Activated CD4-positive, CD25-positive, alpha-beta regulatory T cell (primary cell): ENCODE measurements at places on chromosomes 5 and 9.

DNA sequence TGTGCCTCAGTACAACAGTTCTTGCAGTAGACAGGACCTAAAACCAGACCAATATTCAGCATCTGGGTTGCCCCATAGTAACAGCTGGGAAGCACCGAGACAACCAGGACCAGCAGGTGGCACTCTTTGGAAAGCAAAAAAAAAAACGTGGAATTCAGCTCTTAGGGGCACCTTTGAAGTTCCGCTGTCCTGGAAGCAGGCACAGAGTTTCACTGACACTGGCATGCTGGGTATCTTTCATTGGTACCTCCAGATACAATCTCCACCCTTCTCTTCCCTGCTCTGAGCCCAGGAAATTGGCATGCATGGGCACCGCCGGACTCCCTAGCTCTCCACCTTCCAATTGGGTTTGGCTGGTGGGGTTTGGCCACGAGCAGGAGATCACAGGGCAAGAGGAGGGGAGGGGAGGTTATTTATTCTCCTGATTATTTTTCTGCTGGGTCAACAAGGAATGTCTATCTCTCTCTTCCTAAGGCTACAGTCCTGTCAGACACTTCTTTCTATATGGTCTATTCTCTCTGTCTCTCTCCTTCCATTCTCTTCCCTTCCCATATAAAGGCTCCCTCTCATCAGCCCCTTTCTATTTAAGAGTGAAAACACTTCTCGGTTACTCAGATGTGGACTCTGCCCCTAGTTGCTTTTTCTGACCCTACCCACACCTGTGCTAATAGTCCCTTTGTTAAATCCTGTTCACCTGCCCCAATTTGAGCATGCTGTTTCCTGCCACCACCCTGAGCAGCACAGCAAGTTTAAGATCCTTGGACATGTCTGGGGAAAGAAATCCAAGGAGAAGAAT, 1.9 kb upstream of the IDNK start:
- DNase-seq = no peak

DNA sequence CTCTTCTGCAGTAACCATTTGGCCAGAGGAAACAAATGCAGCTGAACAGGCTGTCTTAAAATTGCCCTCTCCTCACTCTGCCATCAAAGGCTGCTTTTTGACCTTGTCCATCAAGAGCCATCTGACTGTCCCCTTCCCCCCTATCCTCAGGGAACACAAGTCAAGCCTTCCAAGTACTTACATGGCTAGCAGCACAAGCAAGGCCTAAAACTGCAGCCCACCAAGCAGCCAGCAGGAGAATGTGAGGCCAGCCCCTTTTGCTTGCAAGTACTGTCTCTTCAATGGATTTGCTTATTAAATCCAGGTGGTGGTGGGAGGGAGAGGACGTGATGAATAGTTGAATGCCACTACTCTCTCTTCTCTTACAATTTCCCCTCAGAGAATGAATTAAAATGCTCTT, 83.5 kb downstream of the HTR1A start:
- no peak for DNase-seq

DNA sequence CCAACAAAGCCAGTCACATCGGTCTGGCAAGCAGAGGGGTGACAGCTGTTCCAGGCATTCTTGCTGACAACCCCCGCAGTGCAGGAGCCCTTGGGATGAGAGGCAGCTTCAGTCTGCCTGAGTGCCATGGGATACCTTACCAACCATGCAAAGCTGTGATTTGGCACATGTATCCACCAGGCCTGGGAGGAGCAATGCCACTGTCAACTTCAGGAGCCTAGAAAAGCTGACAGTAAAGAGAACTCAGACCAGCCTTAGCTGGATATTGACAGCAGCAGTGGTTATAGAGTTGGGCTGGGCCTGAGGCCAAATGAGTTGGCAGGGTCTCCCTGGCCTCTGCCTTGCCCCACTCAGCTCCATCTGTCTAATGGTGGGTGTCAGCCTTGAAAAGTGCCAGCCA, 10.1 kb upstream of the PLPPR1 start:
- no peak for DNase-seq

GRCh38 chr5:22023784-22024183, 829.4 kb downstream of the CDH12 start:
- no peak for DNase-seq

DNA sequence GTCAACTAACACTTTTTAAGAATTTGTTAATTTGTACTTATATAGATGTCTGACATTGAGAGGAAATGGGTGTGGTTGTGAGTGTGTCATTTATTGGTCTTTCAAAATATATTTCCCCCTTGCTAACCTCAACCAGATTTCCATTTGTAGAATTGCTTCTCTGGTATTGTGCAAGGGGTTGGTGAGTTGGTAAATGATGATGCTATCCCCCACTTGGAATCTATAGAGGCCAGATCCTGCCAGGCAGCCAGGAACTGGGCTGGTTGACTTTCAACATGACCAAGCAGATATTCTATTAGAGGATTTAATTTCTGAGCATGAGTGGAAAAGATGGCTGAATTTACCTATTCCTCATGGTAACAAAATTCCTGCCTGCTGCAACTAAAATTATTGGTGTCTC, 306.6 kb upstream of the KIF2A start:
- DNase-seq = no peak

DNA sequence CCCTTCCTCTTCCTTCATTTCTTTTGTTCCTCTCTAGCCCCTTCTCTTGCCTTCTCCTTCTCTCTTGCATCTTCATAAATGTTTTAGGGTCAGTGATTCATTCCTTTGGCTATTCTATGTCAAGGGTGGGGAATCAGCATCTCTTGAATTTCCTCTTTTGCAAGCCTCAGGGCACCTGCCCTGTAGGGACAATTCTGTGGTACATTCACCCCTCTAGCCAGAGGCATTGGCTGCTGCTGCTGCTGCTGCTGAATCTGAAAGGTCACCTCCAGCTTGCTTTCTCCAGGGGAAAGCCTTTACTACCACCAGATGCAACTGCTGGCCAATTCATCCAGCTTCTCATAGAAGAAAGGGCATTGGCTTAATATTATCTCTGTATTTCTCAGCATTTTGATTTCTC, 87.3 kb downstream of the INSYN2B start:
- no peak for DNase-seq

DNA sequence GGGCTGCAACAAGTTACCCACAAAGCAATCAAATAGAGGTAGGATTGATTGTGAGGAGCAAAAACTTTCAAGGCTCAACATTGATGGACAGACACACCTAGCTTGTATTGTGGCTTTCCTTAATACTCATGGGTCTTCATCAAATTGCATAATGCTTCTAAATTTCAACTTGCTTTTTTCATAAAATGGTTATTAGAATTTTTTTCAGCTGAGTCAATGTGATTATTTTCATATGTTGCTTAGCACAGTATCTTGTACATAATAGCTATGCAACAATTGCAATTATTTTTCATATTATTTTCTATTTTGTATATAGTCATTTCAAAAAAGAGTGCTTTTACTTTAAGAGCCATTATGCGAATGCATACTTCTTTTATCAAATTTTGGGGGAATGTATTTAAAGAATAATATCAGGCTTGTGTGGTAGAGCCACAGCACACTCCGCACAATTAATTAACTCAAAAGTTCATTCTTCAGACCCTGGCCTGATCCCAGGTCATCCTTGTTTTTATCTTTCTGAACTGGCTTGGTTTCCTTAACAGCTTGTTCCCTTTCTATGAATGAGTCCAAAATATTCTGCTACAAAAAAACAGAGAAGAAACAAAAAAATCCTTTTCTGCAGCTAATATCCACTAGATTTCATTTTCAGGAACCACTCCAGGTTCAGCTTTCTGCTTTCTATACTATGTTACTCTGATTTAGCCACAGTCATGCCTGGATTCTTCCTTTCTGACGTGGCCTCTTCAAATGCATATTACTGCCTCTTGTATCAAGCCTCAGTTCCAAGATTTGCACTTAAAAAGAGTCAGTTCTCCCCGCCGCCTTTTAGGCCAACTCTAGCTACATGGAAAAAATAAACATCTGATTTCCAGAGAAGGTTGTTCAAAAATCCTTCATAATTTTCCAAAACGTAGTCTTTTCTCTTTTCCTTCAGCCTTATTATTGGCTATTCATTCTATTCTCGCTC, 45.3 kb upstream of the CDH9 start:
- no peak for DNase-seq

GRCh38 chr9:16133556-16134227, 580.8 kb downstream of the CCDC171 start:
- DNase-seq = no peak

DNA sequence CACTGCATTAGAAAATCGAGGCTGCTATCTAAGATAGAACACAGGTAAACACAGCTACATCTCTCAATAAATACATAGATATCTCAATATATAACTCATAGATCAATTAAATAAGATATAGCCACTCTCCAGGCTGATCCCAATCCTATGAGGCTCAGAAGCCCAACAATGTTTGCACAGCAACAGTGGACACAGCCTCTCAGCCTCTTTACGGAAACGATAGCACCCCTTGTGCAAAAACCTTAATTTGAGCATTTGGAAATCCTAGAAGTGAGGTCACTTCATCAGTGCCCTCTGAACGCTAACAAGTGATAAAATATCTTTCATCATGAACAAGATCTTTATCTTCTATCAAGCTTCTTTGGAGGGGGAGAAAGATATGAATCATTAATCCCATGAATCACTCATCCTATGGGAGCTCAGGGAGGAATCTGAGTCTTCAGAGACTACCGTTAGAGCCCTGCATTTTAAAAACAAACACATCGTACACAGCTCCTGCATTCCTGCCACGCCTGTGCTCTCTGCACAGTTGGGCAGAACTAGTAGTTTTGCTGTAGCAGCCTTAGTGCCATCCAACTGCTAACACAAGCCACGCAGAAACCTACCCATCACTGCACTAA, 71.4 kb downstream of the MED27 start:
- no peak for DNase-seq
